Bone marrow (tissue), 2 donors: ENCODE measurements at places on chromosomes 1 and 21.

GRCh38 chr1:53127546-53127945 is 14.9 kb downstream of the SLC1A7 start:
- no peak for DNase-seq

DNA sequence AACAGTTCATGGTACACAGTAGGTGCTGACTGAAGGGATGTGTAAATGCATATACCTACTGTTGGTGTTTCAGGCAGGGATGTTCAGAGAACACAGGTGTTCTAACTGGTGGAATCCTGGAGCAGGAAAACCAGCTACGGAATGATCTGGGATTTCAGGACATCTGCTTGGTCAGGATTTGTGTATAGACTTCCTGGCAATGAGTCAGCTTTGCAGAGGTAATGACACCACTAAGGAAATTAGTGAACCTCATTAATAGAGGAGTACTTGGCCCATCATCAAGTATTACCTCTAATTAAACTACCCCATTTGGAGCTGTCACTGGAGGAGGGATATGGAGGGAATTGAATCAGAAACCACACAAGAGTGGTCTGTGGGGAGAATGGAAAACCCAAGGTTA is 7.3 kb downstream of the MRPL37 start:
- no peak for DNase-seq

- no peak for DNase-seq
These were observed 1349.0 kb upstream of the B3GALT2 start for GRCh38 chr1:194535369-194535768.

DNA sequence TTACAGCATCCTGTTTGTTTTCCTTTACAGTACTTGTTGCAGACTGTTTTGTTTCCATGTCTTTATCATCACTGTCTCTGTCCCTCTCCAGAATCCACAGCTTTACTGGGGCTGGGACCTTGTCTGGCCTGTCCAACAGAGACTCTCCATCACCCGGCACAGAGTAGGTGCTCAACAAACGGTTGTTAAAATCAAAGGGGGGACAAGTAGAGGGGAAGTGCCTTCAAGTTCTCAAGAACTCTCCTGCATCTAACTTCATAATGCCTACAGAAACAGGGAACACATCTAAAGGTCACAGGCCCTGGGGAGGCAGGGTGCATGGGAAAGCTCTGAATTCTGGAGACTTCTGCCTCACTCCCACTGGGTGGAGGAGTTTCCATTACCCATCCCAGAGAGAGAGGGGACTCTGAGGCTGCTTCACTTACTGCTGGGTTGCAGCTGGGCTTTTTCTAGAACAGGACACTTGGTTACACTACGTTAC is 2.3 kb upstream of the ECE1 start:
- no peak for DNase-seq

GRCh38 chr1:160638926-160639325 is 7.9 kb downstream of the SLAMF1 start:
- DNase-seq = no peak

DNA sequence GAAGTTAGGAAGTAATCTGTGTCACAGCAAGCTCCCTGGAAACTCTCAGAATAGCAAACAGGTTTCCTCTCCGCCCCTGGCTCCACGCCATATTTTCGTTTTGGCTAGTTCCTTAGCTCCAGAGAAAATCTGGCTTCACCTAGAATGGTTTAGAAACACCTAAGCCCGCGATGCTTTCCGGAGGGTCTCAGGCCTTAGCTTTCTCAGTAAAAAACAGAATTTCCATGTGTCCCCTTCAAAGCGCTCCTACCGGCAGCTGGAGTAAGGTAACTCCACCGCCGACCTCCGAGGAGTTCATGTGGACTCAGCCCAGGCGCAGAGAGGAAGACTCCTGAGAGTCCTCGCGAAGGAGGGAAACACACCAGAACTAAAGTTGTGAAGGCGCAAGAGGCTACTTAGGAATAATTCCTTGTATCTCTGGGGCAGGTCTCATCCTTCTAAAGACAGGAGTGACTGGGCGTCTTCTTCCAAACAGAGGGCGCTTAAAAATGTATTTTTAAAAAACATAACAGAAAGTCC is 406 bp downstream of the KIAA0040 start:
- peak; percentile 50 for DNase-seq

GRCh38 chr1:33925586-33925985 is 61.7 kb downstream of the HMGB4 start:
- no peak for DNase-seq

- no peak for DNase-seq
These were observed 1.1 kb downstream of the NR5A2 start for GRCh38 chr1:200028586-200029034.

- DNase-seq = no peak
These were observed 21.7 kb downstream of the RCOR3 start for GRCh38 chr1:211280910-211281309.

DNA sequence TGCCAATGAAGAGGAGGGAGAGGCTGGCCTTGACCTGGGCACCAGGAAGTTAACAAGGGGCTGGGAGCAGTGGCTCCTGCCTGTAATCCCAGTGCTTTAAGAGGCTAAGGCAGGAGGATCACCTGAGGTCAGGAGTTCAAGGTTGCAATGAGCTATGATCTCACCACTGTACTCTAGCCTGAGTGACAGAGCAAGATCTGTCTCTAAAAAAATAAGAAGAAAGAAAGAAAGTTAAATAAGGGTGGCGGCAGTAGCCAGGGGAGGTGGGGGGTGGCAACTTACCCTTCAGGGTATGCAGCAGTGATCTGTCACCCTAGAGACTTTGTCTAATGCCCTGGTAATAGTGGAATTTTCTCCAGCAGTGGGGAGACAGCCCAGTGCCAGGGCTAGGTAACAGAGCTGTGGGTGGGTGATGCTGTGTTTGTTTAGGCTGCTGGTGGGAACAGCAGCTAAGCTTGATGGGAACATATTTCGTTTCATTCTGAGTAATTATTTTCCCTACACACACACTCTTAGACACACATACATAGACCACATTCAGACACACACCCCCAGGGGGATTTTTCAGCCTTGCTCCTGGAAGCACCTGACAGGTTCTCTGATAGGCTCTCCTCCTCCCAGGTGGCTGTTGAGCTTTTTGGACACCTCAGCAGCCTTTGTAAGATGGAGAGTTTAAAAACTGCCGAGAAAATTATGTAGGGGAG is 11.3 kb upstream of the SYT6 start:
- DNase-seq = no peak

DNA sequence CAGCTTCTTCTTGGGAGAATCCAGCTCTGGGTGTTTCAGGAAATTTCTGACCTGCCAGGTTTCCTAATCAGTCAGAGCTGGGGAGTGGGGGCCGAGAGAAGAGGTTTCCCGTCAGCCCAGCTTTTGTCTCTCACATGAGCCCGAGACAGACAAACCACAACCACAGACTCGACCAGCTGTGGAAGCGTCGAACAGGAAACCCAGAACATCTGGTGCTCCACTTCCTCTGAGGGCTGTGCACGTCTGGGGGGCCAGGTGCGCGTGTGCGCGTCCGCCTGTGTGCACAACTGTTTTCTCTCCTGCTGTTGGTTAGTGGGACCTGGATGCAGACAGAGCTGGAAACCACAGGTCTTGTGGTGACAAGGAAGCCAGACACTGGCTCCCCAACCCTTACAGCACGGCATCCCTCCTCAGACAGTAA is 113.0 kb upstream of the SLC25A33 start:
- DNase-seq = peak; percentile 96

GRCh38 chr1:185561629-185562028 is 172.6 kb upstream of the HMCN1 start:
- DNase-seq = no peak

DNA sequence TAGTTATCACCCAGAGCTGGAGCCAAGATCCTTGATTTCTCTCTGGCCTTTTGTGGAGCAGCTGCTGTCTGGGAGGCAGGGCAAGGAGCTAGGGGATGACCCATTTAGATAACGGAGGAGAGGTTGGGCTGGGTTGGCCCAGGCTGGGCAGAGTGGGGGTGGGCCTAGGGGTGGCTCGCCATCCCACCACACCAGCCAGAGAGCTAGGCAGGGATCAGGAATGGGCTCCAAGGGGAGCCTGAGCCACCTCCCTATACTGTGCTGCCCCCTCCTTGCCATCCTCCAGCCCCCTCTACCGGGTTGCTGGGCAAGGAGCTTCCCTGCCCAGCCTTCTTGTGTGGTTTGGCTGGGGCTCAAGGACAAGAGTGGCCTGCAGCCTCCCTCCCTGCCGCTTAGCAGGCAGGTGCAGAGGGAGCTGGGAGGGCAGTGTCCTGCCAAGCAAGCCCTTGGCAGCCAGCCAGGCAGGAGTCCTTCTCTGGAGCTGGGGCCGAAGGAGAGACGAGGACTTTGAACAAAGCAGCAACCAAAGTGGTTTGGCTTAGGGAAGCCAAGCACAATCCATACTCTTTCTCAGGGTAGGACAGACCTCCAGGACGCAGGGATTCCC is 4.1 kb downstream of the NUAK2 start:
- DNase-seq = no peak

DNA sequence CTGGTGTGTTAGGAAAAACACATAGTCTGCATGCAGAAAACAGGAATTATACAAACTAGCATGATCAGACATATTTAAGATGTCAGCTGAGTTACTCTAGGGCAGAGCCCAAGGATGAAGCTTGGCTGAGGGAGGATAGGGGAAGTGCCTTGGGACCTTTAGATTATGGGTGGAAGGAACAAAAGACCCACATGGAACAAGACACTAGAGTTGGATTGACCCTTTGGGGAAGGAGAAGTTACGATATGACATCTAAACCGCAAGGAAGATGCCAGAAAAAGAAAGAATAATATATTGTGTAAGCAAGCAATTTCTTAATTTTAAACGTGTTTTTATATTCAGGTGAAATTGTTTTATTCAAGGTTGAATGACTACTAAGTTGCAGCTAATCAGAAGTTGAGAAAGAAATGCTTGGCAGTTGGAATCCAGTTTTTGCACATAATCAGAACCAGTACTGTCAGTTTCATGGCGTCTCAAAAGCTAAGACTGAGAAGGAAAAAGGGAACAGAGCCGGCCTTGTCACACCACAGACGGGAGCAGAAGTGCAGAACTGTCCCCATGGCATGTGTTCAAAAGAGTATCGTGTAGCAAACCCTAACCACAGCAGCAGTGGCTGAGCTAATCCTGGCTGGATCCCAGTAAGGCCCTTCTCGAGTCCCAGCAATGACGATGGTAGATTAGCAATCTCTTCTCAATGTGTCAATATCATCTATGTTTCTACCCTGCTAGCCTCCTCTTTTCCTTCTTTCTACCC is 31.2 kb upstream of the IFNAR2 start:
- peak; percentile 18 for DNase-seq
